ENCODE measurements at places on chromosomes 1 and 21.

DNA sequence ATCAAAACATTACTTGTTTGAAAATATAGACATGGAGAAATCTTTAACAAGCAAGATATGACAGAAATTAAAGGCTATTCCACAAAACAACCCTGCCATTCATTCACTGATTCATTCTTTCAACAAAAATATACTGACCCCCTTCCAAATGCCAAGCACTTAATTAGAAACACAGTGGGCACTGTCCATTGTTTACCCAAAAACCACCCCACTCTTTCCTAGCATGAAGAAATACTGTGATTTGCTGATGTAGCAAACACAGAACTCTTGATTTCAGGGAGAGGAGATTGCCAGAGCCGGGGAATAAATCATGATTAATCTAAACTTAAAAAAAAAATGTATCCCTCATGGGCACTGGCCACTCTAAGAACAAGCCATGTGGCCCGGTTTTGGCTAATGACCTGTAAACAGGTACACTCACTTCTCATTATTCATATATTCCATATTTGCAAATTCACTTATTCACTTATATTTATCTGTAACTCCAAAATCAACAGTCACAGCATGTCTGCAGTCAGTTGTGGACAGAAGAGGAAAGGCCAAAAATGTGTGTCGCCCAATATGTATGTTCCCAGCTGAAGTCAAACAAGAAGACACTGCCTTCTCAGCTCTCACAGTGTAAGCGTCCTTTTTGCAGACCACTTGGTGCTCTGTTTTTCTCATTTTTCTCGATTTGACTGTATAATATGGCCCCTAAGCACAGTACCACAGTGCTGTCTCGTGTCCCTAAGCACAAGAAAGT lies 133.1 kb downstream of the SMYD3 start:
- DNase-seq = no peak

GRCh38 chr1:108057541-108057940 lies 92.6 kb upstream of the VAV3 start:
- DNase-seq = no peak

GRCh38 chr21:44331650-44332307 lies 7.4 kb downstream of the CFAP410 start:
- no peak for DNase-seq

DNA sequence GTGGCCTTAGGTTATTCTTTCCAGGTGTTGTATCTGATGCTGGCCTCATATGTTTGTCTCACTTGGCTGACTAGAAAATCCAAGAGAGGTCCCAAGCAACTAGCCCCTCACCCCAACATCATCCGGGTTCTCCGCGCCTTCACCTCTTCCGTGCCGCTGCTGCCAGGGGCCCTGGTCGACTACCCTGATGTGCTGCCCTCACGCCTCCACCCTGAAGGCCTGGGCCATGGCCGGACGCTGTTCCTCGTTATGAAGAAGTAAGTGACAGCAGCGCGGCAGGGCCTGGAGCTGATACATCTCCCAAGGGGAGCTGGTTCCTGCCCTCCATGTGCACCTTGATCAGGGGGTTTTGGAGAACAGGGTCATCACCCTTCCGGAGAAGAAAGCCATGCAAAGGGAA lies 11.2 kb downstream of the PINK1 start:
- DNase-seq = no peak

DNA sequence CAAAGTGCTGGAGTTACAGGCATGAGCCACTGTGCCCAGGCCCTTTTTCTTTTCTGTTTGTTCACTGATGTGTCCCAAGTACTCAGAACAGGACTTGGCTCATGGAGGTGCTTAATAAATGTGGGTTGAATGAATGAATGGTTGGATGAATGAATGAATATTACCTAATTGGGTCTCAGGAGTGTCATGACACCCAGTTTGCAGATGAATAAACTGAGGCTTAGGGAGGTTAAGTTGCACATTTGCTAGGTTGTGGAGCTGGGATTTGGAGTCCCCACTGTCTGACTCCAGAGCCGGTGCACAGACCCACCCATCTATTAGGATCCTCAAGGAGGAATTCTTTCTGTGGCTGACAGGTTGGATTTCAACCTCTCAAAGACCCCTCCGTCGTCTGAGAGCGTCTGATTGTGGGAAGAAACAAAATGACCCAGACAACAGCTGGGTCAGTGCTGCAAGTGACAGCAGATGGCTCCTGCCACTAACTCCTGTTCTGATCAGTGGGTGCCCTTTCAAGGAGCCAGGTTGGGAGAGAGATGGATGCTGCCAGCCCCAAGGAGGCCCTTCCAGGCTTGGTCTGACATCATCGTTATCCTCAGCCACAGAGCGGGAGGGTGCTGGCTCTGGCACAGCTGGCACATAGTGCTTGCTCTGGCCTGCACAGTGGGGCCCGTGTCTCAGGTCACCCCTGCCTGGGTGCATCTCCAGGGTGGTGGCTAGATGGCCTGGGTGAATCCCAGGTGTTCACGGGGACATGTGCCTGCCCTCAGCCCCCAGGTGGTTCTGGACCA lies 24.2 kb downstream of the ARHGEF10L start:
- DNase-seq = no peak

DNA sequence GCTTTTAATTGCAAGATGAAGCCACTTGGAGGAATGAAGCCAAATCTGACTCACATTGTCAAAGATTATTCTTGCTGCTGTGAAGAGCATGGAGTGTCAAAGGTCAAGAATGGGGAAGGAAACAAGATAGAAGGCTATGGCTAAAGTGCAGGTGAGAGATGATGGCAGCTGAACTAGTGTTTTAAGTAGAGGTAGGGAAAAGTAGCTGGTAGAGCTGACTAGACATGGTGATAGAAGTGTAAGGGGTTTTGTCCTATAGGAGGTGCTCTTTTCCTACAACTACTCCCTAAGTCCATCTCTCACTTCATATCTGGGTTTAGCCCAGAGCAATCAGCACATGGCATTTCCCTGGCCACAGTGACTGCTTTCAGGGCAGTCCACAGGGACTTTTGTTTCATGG lies 11.8 kb downstream of the UBE2T start:
- DNase-seq = no peak

DNA sequence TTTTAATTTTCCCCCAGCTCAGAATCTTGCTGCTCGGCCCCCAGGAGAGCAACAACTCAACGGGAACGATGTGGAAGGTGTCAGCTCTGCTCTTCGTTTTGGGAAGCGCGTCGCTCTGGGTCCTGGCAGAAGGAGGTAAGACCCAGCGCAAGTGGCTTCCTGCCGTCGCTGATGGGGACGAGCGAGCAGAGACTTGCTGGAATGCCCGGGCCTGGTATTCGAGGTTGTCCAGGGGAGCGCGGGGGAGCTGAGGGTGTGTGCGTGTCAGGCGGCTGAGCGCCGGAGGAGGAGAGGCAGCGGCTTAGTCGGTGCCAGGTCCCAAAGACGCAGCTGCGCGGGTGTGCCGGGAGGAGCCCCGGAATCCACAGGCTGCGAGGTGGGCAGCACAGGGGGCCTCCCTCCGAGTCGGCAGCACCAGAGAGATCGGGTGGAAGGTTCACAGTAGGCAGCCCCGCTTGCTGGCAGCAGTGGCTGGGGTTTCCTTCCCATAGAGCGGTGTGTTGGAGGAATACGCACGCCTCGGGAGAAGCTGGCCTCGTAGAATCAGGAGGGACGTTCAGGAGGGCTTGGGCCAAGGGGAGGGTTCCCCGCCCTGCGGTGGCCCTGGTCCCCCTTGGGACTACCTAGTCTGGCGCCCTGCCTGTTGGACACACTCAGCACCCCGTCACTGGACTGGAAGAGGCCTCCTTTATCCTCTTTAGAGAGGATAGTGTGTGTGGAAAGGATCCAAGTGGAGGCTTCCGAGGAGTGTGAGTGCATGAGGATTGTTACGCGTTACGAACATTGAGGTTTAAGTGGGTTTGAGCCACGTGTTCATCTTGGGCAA lies 547 bp downstream of the PDPN start:
- DNase-seq = no peak

GRCh38 chr1:14039582-14040430 lies 339.8 kb downstream of the PRDM2 start:
- no peak for DNase-seq

DNA sequence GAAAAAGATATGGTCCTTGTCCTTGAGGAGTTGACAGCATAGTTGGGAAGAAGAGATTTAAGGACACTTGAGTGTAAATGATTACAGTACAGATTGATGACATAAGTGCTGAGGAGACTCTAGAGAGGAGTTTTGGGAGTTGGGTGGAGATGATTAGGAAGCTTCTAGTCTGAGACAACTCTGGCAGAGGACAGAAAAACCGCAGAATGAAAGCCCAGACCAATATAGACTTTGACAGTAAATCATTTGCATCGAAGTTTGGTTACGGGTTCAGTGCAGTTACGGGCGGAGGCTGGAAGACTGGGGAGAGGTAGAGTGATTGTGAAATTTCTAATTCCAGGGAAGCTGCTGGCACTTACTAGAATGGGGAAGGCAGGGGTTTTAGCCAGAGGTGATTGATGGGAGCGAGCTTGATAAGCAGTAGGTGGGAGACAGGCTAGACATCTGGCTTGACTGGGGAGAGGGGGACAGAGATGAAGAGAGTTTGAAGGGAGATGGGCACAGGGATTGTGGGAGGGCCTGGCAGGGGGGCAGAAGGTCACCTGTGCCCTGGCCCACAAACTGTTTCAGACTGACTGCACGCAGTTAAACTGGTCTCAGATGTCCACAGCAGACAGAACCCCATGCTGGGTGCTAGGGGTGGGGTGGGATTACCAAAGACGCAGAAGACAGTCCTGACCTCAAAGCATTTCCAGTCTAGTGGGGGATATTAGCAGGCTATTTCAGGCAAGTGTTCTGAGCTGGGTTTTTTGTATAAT lies 20.1 kb downstream of the SH2D2A start:
- DNase-seq = no peak

GRCh38 chr21:17613242-17613676 lies 558 bp upstream of the BTG3 start:
- no peak for DNase-seq

GRCh38 chr1:30407865-30408580 lies 315.4 kb downstream of the MATN1 start:
- no peak for DNase-seq

DNA sequence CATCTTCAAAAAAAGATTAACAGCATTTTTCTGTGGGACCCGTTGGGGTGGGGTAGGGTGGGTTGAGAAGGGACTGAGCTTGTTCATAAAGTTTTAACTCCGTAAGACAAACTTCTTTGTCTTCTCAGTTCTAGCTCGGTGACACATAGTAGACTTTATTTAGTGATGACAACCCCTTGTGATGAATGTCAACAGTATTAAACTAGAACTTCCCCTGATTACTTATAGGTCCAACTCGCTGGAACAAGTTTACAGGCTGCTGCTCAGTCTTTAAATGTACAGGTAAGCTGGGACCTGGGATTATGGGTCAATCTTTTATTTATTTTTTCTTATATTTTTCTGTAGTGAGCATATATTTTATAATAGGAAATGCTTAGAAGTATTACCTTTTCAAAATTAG lies 148.4 kb downstream of the CD247 start:
- DNase-seq = no peak

DNA sequence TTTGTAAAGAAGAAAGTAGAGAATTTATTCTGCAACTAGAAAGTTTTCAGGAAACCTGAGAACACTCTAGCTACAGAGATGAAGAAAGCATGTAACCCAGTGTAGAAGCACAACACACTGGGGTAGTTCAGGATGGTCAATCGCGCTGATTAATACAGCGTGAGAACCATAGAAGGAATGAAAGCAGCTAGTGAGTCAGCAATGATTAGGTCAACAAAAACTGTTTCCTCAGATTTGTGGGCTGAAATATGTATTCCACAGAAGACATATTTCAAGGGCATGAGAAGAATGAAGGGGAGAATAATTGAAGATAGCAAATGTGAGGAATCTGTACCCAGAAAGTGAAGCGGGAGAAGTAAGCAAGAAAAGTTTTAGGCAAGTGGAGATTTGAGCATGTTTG lies 97.8 kb upstream of the ADGRL2 start:
- DNase-seq = no peak

- no peak for DNase-seq
These were observed 277.0 kb downstream of the PTPRU start for GRCh38 chr1:29513357-29513756.

GRCh38 chr21:31176080-31176551 lies 137.8 kb upstream of the KRTAP19-8 start:
- DNase-seq = no peak

GRCh38 chr1:173424143-173424542 lies 53.0 kb upstream of the PRDX6 start:
- DNase-seq = no peak

GRCh38 chr1:204304067-204304466 lies 55.7 kb downstream of the PLEKHA6 start:
- no peak for DNase-seq

- DNase-seq = no peak
These were observed 134.1 kb upstream of the RAB4A start for GRCh38 chr1:229136822-229137221.

DNA sequence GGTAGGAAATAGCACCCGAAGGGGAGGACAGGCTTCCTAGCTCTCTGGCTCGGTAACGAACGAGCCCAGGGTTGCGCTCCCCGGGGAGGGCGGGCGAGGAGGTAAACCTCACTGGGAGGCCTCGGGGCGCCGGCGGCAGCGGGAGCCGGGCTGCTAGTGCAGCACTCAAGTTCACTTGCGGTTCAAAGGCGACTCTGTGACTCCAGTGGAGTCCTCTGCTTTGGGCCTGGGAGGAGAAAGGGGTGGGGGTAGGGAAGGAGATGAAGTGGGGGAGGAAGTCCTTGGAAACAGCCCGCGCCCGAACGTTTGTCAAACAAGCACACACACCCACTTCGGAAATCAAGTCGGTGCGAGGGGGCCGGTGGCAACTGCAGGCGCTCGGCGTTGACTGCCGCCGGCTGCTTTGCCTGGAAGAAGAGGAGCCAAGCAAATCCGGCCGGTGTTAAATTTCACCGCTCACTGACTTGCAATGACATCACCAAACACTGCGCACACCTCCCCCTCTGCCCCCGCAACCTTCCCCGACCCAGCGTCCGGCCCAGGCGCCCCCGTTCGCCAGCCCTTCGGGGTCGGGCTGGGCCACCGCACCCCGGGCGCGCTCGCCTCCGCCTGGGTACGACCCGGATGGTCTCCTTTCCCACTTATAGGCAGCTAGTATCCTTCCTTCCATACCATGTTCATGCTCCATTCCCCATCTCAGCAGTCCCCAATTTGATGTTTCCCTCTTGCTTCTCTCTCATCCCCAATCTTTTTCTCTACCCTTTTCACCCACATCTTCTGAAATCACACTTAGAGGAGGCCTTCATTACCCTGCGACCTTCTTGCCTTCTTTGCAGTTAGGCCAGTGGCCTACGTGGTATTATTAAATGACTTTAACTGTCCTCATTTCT lies at the start of gene COL24A1:
COL24A1 (minus strand) TSS at position 207 of the 890 bp plus-strand sequence. CDS start 376 bp downstream, outside the sequence.
- no peak for DNase-seq

DNA sequence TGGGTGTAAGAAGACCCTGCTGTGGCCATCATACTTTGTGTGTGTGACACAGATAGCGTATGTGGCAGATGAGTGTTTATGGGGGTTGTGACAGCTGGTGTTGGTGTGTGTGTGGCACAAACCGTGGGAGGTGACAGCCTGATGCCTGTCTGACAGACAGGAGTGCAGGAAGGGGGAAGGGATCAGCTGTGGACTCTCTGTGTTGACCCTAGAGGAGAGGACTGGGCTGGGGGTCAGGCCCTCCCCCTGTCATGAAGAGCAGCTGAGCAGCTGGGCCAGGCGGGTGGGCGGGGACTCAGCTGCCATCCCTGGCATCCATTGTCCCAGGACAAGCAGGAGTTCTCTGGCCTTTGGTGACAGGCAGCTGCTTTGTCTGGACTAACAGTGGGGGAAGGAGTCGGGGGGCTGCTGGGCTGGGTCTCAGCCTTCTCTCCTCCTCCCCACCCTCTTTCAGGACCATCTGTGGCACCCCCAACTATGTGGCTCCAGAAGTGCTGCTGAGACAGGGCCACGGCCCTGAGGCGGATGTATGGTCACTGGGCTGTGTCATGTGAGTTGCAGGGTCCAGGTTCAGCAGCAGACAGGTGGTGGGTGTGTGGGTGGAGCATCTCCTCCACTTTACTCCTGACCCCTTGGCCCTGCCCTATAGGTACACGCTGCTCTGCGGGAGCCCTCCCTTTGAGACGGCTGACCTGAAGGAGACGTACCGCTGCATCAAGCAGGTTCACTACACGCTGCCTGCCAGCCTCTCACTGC lies 2.3 kb downstream of the PLK3 start:
- DNase-seq = no peak

Measured in activated T-cell treated with anti-CD3 and anti-CD28 coated beads, Interleukin-2, amount 50 U/mL, for 4 hours (primary cell).